Omental fat pad (tissue), 4 donors: ENCODE measurements at places on chromosomes 6 and 20. TPM values are rescaled to one million over a fixed set of nuclear protein-coding genes. Genes with fewer than 3 reads are reported as not detected.

Gene COL19A1
- not detected for total RNA-seq

Gene SIRPD
- total RNA-seq, result not detected

Gene NCOA5
- 19.3 TPM for total RNA-seq

Gene ENPP4
- 23.4 TPM for total RNA-seq

Gene KIF16B
- 20.4 TPM for total RNA-seq

Gene RAET1E
- total RNA-seq, result 2.9 TPM

Gene FOXF2
- 0.82 TPM for total RNA-seq

Gene MYCT1
- total RNA-seq, result 65.6 TPM

Gene SMAP1
- total RNA-seq, result 23.5 TPM

Gene MEI4
- not detected for total RNA-seq

Gene FAXC
- total RNA-seq, result 0.74 TPM

Gene LY6G6F
- not detected for total RNA-seq

Gene ADNP
- 42.2 TPM for total RNA-seq

Gene HLA-DQB2
- total RNA-seq, result 0.96 TPM

Gene DDX43
- 1.6 TPM for total RNA-seq

Gene DEFB127
- total RNA-seq, result not detected

Gene CDSN
- not detected for total RNA-seq

Gene INSM1
- total RNA-seq, result not detected

Gene EEF1A2
- 2.8 TPM for total RNA-seq

Gene ARHGAP40
- total RNA-seq, result not detected
